ENCODE measurements at places on chromosomes 4 and X.

GRCh38 chrX:151287954-151288353 lies 109.1 kb upstream of the VMA21 start:
- DNase-seq = no peak

GRCh38 chrX:47204970-47205369 lies 11.3 kb downstream of the UBA1 start:
- DNase-seq = no peak

- no peak for DNase-seq
Observed at GRCh38 chrX:114015966-114016365, 567.9 kb upstream of the HTR2C start.

GRCh38 chr4:7183161-7183560 lies 9.2 kb upstream of the SORCS2 start:
- DNase-seq = no peak

- no peak for DNase-seq
Observed at GRCh38 chrX:1009771-1010170, 202.7 kb downstream of the CRLF2 start.
